ENCODE measurements at places on chromosomes 4 and X.

- peak; percentile 1 for DNase-seq
Observed at GRCh38 chr4:167234316-167234881, at the start of gene SPOCK3. SPOCK3 (minus strand) TSS chr4:167234494.

GRCh38 chrX:45801554-45801953, 600.9 kb upstream of the DIPK2B start:
- DNase-seq: peak; percentile 34

GRCh38 chr4:11748164-11748872, 319.6 kb upstream of the HS3ST1 start:
- DNase-seq: no peak

GRCh38 chrX:18793601-18794089, 86.2 kb downstream of the PPEF1 start:
- no peak for DNase-seq

DNA sequence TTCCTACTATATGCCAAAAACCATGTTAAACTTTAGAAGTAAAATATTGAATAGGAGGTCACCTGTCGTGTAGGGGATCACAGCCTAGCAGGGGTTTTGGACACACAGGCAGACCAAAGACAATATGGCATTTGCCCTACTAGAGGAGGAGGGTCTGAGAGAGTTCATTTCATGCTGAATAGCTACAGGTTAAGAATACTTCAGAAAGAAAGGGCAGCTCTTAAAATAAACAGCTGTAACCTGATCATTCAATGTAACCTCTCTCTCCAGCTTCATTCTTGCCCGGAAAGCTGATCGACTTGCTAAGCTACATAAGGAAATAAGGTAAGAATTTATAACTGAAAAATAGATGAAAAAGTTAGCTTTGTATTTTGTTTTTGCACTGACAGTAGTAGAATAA, 79.9 kb downstream of the MAOA start:
- no peak for DNase-seq

- DNase-seq: no peak
Observed at GRCh38 chr4:7873881-7874280, 65.8 kb downstream of the AFAP1 start.

- no peak for DNase-seq
Observed at GRCh38 chr4:89123451-89123851, 12.1 kb downstream of the TIGD2 start.

DNA sequence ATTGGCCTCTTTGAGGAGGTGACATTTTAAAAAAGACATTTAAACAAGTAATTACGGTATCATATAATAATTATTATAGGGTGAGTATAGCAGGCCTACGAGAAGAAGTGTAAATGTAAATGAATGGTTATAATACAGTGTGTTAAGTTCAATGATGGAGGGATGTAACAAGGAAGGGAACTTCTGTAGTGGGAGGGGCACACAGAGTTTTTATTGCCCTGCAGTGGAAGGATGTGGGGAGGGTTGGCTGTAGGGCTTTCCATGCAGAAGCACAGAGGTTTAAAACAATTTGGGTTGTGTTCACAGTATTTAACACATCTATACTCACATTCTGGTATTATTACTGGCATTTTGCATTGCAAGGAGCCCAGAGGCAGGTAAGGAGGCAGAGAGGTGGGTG, 41.1 kb downstream of the AFF1 start:
- no peak for DNase-seq

Data from AG10803 (cell line).